Cerebellum (tissue), 4 donors: ENCODE measurements at places on chromosomes 3 and 15. TPM values are rescaled to one million over a fixed set of nuclear protein-coding genes. Genes with fewer than 3 reads are reported as not detected.

- no peak for DNase-seq
Measured at GRCh38 chr3:42822828-42823227, 13.6 kb downstream of the ACKR2 start.

- no peak for DNase-seq
Measured at GRCh38 chr3:135865085-135865484, 100.4 kb upstream of the PPP2R3A start.

- DNase-seq = no peak
Measured at GRCh38 chr3:56321892-56322291, 146.4 kb downstream of the ERC2 start.

DNA sequence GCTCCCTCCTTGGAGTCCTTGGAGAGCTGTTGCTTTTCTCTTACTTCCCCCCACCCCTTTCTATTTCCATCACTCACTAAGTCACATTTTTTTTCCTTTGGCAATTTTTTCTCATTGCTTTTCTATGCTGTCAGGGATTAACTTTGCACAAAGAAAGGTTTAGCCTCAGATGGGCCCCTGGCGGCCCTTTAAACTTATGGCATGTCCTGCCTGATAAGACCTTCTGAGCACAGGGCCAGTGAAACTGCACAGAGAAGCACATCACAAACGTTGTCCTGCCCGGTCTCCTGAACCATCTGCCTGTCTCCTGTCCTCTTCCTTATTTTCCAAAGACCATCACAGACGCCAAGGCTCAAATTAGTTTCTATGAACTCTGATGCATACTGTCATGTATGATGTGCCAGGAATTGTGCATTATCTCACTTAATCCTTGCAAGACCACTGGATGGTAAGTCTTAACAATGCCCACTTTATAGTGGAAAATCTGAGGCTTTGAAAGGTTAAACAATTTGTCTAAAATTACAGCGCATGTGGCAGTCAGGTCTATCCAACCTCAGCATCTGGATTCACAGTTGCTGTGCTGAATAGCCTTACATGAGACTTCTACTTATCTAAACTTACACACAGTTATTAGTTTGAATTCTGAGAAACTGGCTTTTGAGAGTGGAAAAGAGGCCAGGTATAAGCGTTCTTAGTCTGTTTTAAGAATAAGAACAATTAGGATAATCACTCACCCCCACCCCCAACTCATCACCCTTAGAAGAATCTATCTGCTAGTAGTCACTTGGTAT is 648.1 kb downstream of the NTRK3 start:
- DNase-seq = no peak

GRCh38 chr3:151798466-151798865 is 15.4 kb upstream of the AADAC start:
- DNase-seq = no peak

DNA sequence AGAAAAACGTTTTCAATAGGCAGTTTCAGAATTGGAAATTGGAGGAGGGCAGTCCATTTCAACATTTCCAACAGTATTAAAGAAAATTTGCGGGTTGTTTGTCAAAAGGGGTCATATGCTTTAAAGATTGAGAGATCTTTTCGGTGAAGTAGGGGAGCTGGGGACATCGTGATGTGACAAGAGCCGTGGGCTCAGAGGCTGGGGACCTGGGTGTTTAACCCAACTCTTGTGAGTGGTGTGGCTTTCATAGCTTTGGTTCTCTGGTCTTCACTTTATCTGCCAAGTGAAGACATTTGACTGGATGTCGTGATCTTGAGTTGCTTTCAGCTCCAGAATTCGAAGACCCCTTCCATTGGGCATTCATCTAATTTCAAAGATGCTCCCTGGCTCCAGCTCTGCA is 133.2 kb downstream of the PGPEP1L start:
- DNase-seq = no peak

- DNase-seq = peak; percentile 31
Measured at GRCh38 chr3:129184396-129184657, 631 bp upstream of the CNBP start.

GRCh38 chr3:189978753-189979152 is 141.9 kb downstream of the P3H2 start:
- no peak for DNase-seq

DNA sequence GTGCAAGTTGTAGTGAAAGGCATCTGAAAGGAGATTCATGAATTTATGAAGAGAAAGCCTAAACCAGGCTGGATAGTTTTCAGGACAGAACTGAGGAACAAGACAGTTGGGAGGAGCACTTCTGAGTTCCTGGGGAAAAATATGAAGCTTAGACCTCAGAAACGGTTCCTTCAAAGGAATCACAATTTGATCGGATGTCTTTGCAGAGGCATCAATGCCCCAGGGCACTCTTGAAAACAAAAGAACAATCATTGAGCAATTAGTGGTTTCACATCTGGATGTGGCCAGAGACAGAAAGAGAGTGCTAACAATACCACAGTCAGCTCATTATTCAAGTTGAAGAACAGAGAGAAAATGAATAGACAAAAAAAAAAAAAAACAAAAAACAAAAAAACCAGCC is 86.2 kb downstream of the KLF13 start:
- DNase-seq = no peak

DNA sequence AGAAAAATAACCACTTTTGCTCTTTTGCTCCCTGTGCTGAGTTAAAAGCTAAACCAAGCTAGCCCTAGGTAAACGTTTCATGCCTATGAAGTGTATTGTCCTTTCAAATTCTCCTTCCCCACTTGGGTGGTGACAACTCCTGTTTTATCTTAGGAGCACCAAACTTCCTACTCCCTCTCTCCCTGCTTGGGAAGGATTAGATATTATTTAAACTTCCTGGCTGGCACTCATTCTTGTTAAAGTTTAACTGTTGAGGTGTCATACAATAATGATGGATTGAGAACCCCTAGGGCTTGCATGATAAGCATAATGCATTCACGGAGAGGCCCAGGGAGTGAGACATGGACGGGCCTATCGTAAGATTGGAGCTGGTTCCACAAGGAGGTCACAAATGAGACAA is 29.5 kb downstream of the B4GALT4 start:
- no peak for DNase-seq

DNA sequence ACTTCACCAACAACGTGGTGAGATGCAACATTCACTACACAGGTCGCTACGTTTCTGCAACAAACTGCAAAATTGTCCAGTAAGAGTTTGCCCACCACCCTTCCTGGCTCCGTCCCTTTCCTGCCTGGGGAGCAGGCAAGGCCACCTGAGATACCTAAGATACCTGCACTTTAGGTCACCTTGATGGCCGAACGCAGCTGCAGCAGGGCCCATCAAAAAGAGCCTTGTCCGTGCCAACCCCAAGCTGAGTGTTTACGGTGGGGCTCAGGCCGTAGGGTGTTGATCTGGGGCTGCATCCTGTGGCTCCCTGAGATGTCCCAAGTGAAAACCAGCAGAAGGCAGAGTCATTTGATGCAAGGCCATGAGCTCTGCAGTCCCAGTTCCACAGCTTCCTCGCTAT is 23.2 kb downstream of the LOXL1 start:
- no peak for DNase-seq

- DNase-seq = no peak
Measured at GRCh38 chr3:129654131-129654530, 47.7 kb upstream of the PLXND1 start.

- no peak for DNase-seq
Measured at GRCh38 chr3:190848870-190849269, 13.6 kb downstream of the GMNC start.

DNA sequence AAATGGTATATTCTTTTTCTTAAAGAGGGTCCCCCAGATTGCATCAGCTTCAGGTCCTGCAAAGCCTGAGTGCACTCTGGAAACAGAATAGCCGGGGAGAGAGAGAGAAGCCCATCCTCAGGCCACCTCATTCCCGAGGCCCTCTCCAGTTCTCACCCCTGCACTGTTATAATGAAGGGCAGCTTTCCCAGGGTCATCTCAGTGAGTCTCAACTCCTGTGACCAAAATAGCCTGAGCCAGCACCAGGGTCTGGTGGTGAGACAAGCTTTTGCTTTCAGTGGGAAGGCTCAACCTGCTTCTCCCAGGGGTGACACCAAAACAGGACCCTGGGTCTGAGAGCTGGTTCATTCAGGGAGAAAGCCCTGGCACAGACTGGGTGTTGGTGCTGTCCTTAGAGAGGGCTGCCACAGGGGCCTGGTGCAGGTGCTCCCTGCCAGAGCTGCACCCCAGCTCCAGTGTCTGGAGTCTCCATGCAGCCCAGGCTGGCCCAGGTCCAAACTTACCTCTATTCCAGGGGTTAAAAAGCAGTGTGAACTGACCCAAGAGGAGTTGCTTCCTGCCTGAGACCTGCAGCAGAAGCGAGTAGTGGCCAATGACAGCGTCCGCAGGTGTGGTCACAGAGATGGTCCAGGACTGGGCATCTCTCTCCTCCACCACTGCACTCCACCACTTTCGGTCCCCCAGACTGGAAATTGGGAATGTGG is 6.1 kb downstream of the EPB42 start:
- DNase-seq = no peak

GRCh38 chr3:127170814-127171213 is 22.1 kb upstream of the PRR23E start:
- peak; percentile 92 for DNase-seq

DNA sequence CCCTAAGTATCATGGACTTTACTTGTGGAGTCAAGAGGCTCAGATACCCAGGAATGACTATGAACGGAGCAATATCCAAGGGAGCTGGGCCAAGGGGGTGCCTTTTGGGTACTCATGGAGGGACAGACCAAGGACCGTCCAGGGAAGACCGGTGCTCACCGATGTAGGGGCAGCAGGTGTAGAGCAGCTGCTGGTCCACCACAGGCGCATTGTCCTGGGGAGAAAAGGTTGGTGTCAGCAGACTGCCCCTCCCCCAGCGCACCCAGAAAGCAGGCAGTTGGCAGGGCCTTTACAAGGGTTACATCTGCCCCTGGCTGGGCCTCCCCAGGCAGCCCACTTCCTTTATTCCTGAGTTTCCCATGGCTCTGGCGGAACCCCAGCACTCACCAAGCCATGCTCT is 7.5 kb downstream of the CDAN1 start:
- no peak for DNase-seq

- DNase-seq = no peak
Measured at GRCh38 chr3:184663756-184664155, 48.1 kb downstream of the MAGEF1 start.

DNA sequence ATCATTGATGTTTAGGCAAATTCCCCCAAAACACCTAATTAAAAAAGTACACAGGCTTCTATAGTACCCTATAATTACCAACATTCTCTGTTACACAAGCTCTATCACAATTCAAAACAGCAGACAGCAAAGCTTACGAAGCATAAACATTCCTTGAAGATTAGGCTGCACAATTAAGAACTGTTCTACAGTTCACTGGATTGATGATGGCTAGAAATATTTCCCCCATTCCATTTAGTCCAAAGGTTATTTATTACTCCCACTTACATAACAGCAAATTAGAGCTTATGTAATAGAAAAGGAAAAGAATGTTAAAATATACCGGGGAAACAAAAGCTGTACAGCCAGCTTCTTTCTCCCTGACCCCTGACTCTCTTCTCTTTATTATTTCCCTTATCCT is 49.3 kb downstream of the UACA start:
- no peak for DNase-seq

DNA sequence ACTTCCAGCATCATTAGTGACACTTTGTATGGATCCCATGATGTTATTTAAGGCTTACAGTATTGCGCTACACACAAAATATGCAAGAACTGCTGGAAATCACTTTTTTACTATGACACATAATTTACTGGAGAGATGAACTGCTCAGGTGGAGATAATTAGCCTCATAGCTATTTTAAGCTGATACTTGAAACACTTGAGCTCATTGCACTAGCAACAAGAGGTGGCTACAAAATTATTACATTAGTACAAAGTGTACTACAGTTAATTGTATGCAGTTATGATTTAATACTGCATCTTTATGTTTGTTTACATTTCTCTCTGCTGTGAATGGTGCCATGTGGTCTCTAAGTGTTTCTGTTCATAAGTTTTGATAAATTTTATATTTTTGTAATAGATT is 6.5 kb upstream of the LZTFL1 start:
- no peak for DNase-seq

DNA sequence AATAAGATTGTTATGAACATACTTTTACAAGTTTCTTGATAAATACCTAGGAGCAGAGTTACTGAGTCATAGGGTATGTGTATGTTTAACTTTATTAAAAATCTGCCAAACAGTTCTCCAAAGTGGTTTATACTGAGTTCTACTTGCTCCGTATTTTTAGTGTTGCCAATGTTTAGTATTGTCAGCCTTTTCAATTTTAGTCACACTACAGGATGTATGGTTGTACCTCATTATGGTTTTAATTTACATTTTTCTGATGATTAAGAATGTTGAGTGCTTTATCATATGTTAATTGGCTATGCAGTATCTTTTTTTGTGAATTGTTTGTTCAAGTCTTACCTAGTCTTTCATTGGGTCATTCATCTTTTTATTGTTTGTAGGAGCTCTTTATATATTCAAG is 4.3 kb downstream of the TMOD3 start:
- no peak for DNase-seq

GRCh38 chr15:40449275-40449674 is 8.5 kb downstream of the BAHD1 start:
- no peak for DNase-seq

- no peak for DNase-seq
Measured at GRCh38 chr3:194249323-194250097, 101.6 kb downstream of the CPN2 start.

The SERP1 gene
- 73.7 TPM for total RNA-seq

The TSC22D2 gene
- 39.0 TPM for total RNA-seq

The SLC24A5 gene
- 0.18 TPM for total RNA-seq

The SLC6A20 gene
- 3.1 TPM for total RNA-seq

The TGM4 gene
- total RNA-seq = not detected
